DMS 273 treated with DMSO at 0.1 percent for 48 hours (cell line): ENCODE measurements at places on chromosomes 2 and 18.
A peak's percentile ranks its signal among the peaks of the same experiment; 100 is the strongest.

DNA sequence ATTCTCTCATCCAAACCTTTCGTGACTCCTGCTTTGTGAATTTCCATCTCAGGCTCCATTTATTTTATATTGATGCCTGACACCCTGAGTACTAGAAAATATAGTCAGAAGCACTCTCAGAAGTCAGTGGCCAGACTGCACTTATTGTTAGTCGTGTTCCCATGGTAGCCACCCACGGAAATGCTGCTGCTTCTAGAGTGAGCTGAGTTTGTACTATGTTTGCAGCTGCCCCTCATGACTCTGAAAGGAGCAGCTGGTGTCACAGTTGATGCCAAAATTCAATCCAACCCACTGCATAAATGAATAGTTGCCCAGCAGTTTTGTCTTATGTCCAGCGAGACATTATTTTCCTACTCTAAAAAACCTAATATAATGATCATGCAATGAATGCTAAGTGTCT is 265.2 kb upstream of the SPHKAP start:
- peak; percentile 75 for DNase-seq

DNA sequence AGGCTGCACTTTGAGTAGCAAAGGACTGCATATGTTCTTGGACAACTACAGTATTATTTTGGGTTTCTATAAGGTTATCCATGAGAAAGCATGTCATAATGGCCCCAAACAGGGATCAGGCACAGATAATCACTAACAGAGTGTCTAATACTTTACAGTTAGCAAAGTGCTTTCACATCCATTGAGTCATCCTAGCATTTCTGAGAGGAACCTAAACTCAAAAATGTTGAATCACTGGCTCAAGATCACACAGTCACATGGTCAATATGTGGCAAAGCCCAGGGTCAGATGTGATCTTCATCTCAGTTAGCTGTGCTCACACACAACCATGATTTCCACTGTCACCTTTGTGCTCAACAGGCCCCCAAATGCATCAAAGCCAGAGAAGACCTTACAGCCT is 156.1 kb upstream of the VRK2 start:
- no peak for DNase-seq

DNA sequence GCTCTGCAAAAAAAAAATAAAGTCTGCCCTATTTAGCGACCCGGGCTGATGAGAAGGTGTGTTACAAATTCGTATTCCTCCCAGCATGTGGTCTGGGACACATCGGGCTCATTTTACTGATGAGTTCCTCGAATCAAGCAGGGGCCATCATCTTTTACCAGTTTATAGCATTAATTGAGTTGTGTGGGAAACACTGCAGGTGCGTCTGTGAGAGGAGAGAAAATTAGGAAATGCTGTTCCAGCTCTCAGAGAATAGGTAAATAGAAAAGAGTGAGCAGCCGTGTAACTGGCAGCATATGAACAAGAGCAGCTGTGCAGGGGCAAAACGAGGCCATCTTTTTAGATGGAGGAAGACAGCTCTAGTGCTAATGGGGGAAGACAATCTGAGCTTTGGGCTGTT is 216.7 kb downstream of the SETBP1 start:
- DNase-seq, result no peak

DNA sequence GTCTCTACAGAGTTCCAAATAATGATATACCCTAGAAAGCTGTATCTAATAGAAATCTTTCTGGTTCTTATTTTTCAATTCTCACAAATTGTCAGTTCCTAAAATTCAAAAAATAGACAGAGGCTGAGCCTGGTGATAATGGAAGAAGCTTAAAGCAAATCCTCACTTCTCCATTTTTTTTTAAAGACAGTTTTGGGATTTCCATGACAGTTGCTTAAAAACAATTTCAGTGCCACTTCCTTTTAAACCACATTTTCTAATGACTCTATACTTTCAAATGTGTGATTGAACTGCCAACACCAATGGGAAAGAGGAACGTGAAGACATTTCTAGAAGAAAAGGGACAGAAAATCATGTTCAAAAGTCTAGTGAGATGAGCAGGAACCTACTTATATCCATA is 4.0 kb downstream of the GKN2 start:
- DNase-seq, result no peak

- no peak for DNase-seq
Observed at GRCh38 chr18:68406761-68407160, 308.1 kb downstream of the TMX3 start.

DNA sequence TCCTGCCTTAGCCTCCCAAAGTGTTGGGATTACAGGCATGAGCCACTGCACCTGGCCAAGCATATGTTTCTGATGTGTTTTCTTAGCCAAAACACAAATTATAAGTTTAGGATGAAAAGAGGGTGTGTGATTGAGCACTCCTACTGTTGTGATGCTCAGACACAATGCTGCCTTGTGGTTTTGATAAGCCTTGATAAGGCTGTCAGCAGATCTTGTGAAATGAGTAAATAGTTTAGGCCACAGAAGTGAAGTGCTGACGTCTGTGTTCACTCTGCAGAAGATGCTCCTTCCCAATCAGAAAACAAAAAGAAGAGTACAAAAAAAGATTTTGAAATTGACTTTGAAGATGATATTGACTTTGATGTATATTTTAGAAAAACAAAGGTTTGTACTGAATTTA is 24.3 kb downstream of the NCAPH start:
- DNase-seq, result no peak

DNA sequence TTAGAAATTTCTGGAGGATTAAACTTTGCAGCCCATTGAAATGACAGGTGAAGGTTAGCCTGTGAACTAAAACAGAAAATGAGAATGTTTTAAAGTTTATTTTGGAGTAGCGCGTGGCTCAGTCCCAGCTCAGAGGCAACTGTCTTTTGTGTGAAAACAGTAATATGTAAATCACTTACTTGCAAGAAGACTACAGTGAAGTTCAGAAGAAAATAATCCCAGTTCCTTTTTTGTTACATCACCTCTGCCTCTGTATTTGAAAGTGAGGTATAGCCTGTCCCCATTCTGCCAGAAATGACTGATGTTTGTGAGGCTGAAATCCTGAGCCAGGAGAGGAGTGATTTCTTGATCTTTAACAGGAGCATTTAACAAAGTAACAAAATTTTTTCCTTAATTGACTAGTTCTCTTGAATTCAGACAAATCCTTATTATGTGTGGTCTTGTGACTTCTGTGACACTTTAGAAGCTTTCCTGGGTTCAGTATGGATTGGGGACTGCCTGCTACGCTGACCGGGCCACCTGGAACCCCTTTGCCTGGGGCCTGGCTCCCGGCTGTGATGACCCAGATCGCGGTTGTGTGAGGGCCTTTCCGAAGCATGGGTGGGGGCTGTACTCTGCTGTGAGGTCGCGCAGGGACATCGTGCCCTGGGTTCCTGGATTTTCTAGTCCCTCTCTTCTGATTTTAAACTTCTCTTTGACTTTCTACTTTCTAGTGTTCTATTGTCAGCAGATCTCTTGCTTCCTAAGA is 24.3 kb downstream of the TRAPPC12 start:
- no peak for DNase-seq

GRCh38 chr18:30271716-30272115 is 770.8 kb downstream of the DSC3 start:
- DNase-seq, result no peak

DNA sequence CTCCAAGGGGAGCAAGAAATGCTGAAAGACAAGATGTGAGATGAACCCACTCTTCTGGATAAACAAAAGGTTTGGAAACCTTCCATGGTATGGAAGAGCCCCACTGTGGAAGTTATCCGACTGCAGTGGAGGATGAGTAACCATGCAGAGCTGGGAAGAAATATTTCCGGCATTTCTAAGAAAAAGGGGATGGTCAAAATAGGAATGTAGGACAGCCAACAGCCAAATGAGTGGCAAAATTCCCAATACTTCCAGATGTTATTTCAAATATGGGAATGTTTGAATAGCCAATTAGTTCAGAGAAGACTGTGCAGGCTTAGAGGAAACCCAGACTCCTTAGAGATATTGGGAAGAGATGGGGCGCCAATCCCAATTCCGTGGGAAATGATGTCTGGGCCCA is 246.8 kb downstream of the RAD51AP2 start:
- no peak for DNase-seq

- DNase-seq, result peak; percentile 5
Observed at GRCh38 chr18:40179729-40180461, 1775.1 kb upstream of the PIK3C3 start.

DNA sequence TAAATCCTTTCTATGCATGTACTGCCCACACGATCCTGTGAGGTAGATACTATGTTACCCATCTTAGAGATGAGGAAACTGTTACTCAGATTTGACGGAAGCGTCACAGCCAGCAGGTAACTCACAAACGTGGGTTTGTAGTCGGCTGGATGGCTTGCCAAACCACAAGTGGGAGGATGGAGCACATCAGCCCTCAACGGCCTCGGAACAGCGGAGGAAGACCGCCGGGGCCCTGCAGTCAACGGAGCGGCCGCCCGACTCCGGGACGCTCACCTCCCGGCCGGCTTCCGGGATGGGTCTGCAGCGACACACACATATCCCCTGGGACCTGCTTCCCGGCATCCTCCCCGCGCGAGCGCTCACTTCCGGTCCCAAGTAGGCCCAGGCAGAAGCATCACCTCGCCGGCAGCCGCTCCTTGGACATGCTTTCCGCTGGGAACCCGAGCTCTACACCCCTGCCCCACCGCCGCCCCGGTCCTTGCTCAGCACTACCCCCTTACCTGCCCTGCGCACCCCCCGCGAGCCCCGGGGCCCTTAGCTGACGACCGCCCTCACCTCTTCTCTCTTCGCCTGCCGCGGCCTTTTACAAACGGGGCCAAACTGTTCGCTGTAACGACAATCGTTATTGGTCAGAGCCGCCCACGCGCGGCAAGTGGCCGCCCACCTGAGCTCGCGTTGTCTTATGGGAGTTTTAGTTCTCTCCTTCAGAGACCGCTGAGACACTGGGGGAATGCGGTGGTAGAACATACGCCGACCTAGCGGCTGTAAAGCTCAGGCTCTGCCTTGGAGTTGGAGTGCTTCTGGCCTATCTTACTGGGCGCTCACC is at the start of gene C2orf42:
TSS of gene C2orf42 (minus strand) at position 602 of the 826 bp plus-strand sequence. CDS start 9,034 bp downstream, outside the sequence.
- DNase-seq, result peak; percentile 97

DNA sequence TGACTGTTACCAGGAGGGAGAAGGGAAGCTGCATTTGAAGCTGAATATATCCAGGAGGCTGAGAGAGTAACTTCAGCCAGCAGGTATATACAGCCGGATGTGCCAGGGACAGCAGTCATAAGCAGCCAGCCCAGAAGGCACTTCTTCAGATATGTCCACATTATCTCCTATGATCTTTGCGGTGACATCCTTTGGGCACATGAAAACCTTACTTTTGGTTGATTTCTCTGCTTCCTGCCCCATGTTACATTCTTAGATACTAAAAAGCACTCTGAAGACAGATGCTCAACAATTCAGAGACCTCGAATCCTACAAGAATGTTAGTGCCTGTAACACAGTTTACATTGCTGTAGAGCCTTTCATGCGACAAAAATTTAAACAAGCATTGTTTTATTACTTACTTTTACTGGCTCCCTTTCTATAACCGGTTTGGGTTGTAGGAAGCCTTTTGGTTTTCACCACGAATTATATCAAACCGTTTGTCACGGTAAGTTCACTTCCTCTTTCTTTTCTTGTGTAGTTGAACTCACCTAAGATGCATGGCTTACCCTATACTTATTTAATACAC is 50.3 kb upstream of the TLK1 start:
- DNase-seq, result no peak

GRCh38 chr2:173690349-173690748 is 274.8 kb downstream of the SP3 start:
- DNase-seq, result no peak

GRCh38 chr2:43511199-43511598 is 84.6 kb downstream of the THADA start:
- DNase-seq, result no peak

GRCh38 chr18:47422524-47422923 is 171.1 kb upstream of the SKOR2 start:
- no peak for DNase-seq

GRCh38 chr2:19635951-19636510 is 265.8 kb downstream of the TTC32 start:
- no peak for DNase-seq

- DNase-seq, result no peak
Observed at GRCh38 chr2:165631089-165631488, 161.6 kb downstream of the CSRNP3 start.

GRCh38 chr2:188620916-188621315 is 329.2 kb downstream of the GULP1 start:
- no peak for DNase-seq

GRCh38 chr2:102103992-102104871 is 38.3 kb upstream of the IL1R1 start:
- DNase-seq, result no peak

DNA sequence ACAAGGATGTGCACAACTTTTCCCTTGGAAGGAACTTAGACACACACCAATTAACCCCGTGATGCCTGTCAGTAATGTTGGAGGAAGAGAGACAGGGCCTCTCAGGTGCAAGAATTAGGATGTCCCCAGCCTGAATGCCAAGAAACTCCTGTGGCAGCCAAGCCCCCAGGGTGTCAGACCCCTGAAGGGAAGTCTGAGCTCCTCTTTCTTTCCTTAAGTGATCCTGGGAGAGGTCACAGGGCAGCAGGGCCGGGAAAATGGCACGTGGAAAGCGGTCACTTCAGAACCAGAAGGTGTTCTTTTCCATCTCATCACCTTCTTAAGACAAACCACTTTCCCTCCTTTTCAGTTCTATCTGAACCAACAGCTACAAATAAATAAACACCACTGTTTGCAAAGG is 185.9 kb downstream of the ANAPC1 start:
- DNase-seq, result no peak

DNA sequence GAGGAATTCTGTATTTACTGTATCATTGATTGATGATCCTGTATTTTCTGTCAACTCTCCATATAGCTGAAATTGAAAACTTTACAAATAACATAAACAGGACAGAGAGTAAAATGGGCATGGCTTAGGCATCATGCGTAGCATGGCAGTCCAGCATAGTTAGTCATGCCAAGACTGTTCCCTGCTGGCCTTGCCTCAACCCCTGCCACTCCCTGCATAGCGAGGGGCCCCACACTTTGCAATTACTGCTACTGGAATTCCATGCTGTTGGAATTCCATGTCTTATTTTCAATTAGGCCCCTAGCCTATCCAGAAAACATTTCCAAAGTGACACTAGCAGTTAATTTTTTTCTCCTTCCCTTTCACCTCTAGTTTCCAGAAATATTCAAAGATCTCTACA is 15.1 kb upstream of the SOX11 start:
- no peak for DNase-seq

- DNase-seq, result no peak
Observed at GRCh38 chr2:192551760-192552159, 357.0 kb upstream of the TMEFF2 start.

GRCh38 chr2:118246079-118246478 is 157.8 kb downstream of the INSIG2 start:
- DNase-seq, result no peak

DNA sequence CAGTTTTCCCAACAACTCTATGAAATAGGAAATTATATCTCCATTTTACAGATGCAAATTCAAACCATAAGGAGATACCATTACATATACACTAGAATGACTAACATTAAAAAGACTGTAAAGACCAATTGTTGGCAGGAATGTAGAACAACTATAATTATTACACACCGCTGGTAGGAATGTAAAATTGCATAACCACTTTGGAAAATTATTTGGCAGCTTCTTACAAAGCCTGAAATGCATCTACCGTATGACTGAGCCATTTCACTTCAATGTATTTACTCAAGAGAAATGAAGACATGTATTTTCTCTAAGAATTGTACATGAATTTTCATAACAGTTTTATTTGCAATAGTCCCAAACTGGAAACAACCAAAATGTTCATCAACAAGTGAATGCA is 189.1 kb upstream of the BCL2L11 start:
- DNase-seq, result no peak
